ENCODE measurements at places on chromosomes 6 and 20.
A peak's percentile ranks its signal among the peaks of the same experiment; 100 is the strongest.

DNA sequence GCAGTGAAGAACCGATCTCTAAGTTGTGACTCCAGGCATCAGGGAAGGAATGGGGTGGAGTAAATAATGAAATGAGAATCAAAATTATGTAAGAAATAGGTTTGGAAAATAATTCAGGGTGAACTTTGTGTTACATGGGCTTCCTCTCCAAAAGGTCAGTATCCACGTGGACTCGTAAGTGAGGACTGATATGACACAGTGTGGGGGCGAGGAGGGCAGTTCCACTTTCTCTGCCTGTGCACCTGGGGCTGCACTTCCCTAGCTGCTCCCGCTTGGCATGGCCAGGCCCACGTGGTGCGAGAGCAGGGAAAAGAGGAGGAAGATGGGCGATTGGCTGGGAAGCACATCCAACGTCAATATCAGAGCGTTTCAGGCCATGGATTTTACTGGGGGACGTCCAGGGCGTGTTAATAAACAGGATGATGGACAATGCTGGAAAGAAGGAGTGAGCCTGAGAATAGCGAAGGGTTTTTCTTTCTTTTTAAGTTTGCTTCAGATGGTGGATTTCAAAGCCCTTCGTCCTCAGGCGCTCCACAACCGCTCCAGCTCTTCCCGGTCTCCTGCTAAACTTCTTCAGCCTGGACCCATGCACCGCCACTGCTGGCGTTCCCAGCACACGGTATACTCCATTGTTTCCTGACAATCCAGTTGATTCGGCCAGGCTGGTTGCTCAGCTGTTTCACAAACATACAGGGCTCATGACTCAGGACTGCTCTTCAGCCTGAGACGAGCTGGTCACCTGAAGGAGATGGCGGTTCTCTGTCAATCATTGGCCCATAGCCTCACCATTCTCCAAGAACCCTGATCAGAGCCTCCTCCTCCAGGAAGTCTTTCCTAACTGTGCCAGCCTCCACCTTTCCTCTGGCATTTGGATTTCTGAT, 11.8 kb downstream of the CCR6 start:
- no peak overlapping the region for H3K4me3 ChIP-seq
- no peaks in the 10 kb centered on the region for H3K4me1 ChIP-seq
- no peak for DNase-seq
- H3K36me3 ChIP-seq, result no peaks in the 10 kb centered on the region
- H3K27ac ChIP-seq, result no peak overlapping the region

DNA sequence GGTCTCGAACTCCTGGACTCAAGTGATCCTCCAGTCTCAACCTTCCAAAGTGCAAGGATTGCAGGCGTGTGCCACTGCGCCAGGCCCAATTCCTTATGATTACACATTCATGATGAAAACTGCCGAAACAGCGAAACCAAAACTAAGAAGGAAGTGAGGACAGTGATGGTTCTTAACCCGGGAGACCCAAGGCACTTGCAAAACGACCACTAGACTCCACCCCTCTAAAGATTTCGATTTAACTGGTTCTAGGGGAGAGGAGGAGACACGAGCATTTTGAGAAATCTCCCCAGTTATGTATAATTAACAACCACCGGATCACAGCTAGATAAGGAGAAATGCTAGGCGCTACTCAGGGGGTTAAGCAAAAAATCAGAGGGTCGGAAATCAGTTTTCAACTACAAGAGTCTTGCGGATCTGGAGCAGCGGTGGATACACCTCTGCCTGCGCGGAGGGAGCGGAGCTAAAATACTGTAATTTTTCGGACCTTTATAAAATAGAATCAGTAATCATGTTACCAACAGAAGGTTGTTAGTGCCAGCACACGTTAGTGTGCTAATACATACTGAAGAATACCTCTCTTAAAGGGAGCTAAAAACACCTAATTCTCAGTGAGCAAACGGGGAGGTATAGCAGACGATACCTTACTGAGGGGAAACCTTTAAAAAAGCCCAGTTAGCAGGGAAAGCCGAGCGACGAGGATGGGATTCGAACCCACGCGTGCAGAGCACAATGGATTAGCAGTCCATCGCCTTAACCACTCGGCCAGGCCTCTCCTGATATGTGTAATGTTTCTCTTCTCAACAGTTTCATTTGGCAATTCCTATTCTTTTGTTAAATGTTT, 60.0 kb upstream of the BTN3A2 start:
- peak overlapping the region; percentile 67 for H3K27ac ChIP-seq
- H3K4me3 ChIP-seq, result peak overlapping the region; percentile 65
- no peaks in the 10 kb centered on the region for H3K36me3 ChIP-seq
- DNase-seq, result no peak
- no peaks in the 10 kb centered on the region for H3K4me1 ChIP-seq
- H3K27me3 ChIP-seq, result no peaks in the 10 kb centered on the region

GRCh38 chr6:150177952-150178520, 35.2 kb downstream of the PPP1R14C start:
- no peak overlapping the region for H3K27ac ChIP-seq
- no peak for DNase-seq
- H3K27me3 ChIP-seq, result no peaks in the 10 kb centered on the region
- no peak overlapping the region for H3K4me3 ChIP-seq
- no peaks in the 10 kb centered on the region for H3K36me3 ChIP-seq

- H3K36me3 ChIP-seq, result no peaks in the 10 kb centered on the region
- H3K27ac ChIP-seq, result no peak overlapping the region
- DNase-seq, result no peak
Observed at GRCh38 chr6:5550631-5551030, 289.3 kb downstream of the FARS2 start.

GRCh38 chr20:671252-672030, 4.2 kb downstream of the SCRT2 start:
- no peaks in the 10 kb centered on the region for H3K36me3 ChIP-seq
- no peak overlapping the region for H3K4me3 ChIP-seq
- peaks cover 82% of the 10 kb centered on the region for H3K27me3 ChIP-seq
- peaks cover 3% of the 10 kb centered on the region for H3K4me1 ChIP-seq
- no peak for DNase-seq
- H3K27ac ChIP-seq, result no peak overlapping the region

- H3K27me3 ChIP-seq, result no peaks in the 10 kb centered on the region
- H3K4me1 ChIP-seq, result peaks cover under 1% of the 10 kb centered on the region
- H3K27ac ChIP-seq, result peak overlapping the region; percentile 94
- no peaks in the 10 kb centered on the region for H3K36me3 ChIP-seq
Observed at GRCh38 chr6:41503827-41504465, 42.2 kb upstream of the FOXP4 start.

DNA sequence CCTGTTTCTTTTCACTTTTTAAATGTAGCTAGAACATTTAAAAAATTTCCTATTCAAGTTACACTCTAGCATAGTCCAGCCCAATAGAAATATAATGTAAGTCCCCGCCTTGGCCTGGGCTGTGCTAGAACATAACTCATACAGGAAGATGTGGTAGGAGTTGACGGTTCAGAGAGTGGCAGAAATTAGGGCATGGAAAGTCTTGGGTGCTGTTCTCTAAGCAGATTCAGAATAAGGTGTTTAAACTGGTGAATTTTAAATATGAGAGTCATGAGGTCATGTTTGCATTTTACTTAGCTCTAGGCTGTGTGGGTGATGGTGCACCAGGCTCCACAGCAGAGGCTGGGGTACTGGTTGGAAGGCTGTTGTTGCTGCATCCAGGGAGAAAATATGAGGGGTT, 256.5 kb downstream of the FARS2 start:
- no peak overlapping the region for H3K27ac ChIP-seq
- no peaks in the 10 kb centered on the region for H3K27me3 ChIP-seq
- H3K4me1 ChIP-seq, result no peaks in the 10 kb centered on the region
- DNase-seq, result no peak

DNA sequence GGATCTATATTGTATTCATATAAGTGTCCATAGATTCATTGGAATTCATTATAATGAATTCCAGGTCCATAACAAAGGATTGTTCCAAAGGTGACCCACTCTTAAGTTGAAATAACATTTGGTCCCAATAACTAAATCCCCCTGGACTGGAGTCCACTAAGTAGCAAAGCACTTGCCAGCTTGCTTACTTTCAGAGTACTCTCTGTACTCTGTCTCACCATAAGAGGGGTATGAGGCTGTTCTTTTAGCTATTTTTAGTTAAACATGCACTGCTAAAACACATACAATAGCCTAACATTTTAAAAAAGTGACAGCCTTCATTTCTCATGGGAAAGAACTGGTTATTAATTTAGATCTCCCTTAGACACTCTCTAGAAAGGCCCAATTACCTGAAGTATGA, 16.7 kb upstream of the ARHGAP18 start:
- H3K36me3 ChIP-seq, result no peaks in the 10 kb centered on the region
- no peak overlapping the region for H3K4me3 ChIP-seq
- no peaks in the 10 kb centered on the region for H3K4me1 ChIP-seq
- H3K27me3 ChIP-seq, result no peaks in the 10 kb centered on the region
- no peak for DNase-seq
- H3K27ac ChIP-seq, result no peak overlapping the region

GRCh38 chr20:53748176-53748575, 154.5 kb upstream of the ZNF217 start:
- no peaks in the 10 kb centered on the region for H3K4me1 ChIP-seq
- no peak overlapping the region for H3K27ac ChIP-seq
- DNase-seq, result no peak
- no peak overlapping the region for H3K4me3 ChIP-seq
- no peaks in the 10 kb centered on the region for H3K36me3 ChIP-seq

All from breast epithelium (tissue), 4 donors.